ENCODE measurements at places on chromosomes 16 and 17.

GRCh38 chr17:41581366-41582060 lies 5.2 kb downstream of the KRT14 start:
- DNase-seq: no peak

DNA sequence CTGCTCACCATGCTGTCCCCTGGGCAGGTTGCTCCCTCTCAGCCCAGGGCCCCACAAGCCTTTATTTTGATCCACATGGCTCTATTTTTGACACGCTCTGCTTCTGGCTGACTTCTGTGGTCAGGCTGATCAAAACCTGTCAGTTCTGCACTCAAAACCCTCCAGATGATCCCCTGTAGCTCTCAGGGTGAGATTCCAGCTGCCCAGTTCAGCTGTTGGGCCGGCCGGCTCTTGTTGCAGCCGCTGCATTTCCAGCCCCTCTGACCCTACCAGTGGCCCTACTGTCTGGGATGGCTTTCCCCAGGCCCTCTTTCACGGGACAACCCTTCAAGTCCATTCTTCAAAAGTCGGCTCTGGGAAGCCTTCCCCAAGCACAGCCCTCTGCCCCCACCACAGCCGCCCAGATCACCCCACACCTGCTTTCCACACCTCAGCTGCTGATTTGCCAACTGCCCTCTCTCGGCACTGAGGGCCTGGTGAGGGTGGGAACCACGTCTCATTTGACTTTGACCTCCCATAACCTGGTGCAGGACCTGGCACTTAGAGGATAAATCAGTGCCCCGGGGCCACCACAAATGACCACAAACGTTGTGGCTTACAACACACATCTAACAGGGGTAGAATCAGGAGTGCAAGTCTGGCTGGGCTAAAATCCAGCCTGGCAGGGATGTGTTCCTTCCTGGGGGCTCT lies 16.3 kb upstream of the CACNG4 start:
- no peak for DNase-seq

- DNase-seq: no peak
These were observed 296.9 kb downstream of the RBFOX1 start for GRCh38 chr16:7629571-7629970.

- DNase-seq: no peak
These were observed 26.8 kb downstream of the GNA13 start for GRCh38 chr17:65029605-65030336.

- DNase-seq: no peak
These were observed 229.5 kb upstream of the ASIC2 start for GRCh38 chr17:33522623-33523022.

DNA sequence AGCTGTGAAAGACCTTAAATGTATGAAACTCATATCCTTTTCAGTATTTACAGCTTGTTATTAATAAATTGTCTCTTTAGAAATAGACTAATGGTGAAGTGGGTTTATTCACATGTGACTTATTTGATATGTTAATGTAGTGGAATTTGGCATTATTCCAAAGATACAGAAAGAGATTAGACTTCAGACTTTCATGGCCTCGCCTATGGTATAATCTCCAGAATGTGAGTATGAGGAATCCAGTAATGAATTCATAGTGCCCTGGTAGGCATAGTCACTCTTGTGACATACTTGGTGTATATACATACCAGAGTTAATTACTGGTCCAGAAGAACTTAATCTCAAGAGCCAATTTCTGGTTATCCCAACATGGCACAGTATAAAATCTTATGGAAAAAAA lies 72.7 kb downstream of the OMG start:
- DNase-seq: no peak

DNA sequence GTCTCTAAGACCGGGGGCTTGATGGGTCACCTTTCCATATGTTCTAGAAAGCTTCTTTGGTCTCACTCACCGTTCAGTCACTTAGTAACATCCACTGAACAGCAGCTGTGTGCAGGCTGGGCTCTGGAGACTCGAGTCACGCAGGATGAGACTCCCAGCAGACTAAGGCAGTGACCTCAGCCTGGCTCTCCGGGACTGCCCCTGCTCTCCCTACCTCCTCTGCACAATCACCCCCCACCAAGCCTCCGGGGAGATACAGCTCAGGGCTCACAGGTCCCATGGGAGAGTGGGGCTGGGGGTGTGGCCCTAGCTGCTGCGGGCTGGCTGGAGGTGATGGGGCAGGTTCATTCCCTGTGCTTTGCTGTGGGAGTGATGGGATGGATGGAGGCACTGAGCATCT lies 14.1 kb downstream of the FLYWCH2 start:
- DNase-seq: no peak

DNA sequence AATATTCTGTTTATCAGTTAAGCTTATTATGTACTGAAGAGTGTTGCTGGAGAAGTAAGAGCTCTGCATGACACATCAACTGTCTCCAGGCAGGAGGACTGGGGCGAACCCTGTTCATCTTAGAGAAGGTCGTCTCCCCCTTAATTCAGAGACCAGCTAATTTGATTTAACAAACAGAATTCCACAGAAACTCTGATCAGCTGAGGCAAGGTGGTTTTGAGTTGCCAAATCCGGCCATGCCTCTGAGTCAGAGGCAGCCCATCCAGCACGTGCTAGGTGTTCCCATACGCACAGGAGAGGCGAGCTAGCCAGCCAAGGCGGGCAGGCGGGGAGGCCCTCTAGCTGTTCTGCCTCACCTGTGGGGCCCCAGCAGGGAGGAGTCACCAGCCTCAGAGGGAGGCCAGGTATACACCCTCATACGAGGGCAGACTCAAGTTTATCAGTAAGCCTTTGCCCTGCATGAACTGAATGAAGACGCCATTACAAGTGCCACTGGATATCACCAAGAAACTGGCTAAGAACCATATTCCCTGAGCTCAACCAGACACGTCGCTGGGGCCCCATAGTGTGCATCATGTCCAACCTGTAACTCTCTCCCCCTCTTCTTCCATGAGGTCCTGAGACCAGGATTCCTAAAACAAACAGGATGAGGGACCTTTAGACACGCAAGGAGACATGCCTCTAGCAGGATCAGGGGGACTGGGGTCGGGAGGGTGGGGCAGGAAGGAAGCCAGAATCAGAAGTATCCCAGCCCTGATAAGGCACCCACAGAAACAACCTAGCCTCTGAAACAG lies 25.7 kb downstream of the STAT5A start:
- DNase-seq: no peak

DNA sequence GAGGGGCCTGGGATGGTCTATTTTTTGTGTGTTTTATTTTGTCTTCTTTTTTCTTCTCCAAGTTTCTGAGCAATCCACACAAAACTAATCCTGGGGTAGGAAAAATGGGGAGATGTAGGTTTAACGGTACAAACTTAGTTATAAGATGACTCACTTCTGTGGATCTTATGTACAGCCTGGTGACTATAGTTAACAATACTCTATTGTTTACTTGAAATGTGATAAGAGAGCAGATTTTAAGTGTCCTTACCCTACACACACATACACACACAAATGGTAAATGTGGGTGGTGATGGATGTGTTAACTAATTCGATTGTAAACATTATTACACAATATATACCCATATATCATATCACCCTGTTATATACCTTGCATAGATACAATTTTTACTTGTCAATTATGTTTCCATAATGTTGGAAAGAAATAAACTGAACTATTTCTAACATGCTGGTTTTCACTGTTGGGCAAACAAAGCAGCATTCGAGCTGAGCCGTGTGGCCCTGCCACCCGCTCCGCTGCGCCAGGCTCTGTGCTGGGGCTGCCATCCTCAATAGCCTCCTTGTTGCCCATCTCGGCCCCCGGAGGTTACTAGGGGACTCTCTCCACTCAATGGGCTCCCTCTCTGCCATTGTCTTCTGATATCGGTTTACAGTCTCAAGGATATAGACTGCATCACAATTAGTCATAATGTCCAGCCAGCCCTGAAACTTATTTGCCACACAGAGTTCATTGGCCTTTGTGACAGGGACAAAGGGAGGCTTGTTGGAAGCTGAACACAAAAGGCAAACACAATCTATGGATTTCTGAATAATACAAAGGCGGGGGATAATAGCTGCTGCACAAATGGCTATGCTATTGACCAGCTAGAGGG lies 380.3 kb upstream of the MAF start:
- no peak for DNase-seq

GRCh38 chr16:1564325-1564724 lies 30.9 kb downstream of the TMEM204 start:
- DNase-seq: no peak

- no peak for DNase-seq
These were observed 64.2 kb upstream of the GPR139 start for GRCh38 chr16:20137909-20138308.

DNA sequence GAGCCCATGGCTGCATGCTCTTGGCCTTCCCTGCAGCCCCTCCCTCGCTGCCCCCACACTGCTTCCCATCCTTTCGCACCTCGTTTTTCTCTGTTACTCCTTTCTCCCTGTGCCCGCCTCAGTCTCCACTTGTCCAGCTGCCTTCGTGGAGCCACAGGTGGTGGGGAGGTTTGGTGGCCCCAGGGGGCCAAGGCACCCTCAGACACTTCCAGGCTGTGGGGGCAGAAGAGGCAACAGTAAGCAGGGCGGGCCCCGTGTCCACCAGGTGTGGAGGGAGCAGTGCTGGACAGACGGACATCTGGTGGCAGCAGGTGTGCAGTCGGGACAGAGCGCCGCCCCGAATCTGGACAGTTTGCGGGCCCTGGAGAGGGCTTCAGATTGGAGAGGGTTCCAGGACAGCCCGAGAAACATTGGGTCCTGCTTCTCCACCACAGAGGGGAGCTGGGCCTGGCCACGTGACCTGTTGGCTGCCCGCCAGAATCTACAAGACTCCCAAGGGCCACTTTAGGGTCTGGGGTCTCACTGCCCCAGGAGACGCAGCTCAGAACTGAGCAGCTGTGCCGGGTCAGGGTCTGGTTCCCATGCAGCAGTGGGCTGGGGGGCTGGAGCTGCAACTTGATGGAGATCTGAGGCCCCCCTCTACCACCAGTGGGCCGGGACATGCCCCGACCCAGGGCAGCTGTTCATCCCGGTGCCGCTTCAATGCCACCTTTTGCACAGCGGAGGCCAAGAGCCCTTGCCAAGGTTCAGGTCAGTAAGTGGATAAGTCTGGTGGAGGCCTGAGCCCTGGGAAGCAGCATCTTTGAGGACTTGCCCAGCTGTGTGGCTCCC lies 22.8 kb downstream of the BAHCC1 start:
- DNase-seq: no peak

DNA sequence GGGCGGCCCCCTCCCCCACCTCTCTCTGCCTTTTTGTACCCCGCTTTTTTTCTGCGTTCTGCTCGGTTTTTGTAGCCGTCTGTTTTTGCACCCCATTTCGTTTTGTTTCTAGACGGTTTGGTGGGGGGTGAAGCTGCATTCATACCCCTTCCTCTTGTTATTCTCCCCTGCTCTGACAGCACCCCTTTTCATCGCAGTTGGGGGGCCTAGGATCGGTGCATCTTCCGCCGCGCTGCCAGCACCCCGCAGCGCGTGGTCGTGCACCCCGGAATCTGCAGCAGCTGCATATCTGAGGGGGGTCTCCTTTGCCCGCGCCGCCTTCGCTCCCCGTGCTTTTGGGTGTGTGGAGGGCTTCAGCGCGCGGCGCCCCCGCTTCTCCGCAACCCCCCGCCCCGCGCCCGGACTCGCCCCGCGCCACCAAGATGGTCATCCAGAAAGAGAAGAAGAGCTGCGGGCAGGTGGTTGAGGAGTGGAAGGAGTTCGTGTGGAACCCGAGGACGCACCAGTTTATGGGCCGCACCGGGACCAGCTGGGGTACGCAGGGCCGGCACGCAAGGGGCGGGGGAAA lies 455 bp downstream of the ATP1B2 start:
- no peak for DNase-seq

DNA sequence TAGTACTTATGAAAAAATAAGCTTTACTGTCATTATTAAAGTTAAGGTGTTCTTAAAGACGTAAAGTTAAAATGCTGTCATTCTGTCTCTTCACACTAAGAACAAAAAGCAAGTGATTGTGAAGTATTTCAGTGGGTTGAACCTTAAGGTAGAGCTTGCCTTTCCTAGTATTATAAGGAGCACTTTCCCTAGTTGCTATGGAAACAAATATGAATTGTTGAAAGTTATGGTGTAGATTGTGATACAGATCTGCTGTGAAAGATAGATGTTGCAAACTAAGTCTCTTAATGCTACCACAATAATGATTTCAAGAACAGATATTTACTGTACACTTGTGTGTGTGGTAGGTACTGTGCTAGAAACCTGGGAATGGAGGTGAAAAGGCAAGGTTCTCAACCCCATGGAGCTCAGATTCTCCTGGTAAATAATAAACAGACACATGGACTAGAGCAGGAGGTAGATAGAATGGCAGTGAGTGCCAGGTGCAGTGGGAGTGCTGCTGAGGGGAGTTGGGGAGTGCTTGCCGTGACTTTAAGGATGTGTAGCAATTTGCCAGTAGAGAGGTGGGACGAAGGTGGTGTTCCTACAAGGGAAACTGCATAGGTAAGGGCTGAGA lies 34.7 kb downstream of the MRTFB start:
- no peak for DNase-seq

DNA sequence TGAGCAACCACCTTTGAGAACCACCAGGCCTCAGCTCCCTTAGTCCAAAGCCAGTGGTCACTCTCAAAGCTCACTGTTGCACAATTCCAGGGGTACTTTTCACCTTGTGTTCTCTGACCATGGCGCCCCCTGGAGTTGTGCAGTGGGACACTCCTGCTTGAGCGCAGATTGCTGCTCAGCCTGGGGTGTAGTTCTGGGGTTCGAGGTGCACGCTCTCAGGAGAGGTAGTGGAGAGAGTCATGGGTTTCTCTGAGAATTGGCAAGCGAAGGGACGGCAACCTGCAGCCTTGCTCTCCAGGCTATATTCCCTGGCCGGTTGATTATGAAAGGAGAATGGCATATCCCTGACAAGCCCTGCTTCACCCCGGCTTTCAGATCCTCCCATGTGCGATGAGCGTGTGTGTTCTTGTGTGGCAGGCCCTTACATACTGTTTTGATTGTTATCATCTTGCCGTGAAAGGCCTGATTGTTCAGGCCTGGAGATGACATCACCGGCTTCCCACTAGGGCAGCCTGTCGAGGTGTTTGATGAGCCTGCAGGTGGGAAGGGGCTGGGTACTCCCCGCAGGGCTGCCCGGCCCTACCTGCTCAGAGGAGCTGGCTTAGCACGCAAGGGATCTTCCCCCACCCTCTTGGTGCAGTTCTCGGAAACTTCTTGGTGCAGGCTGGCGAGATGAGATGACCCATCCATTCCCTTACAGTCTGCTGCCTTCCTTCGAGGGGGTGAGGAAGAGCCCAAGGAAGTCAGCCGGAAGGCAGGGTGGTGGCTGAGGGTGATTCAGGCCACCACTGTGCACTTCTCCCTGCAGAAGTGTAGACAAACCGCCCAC lies 431.2 kb downstream of the SLC39A11 start:
- no peak for DNase-seq

- peak; percentile 51 for DNase-seq
These were observed 10.7 kb upstream of the SMTNL2 start for GRCh38 chr17:4573669-4574068.

- no peak for DNase-seq
These were observed 22.3 kb downstream of the SAP30BP start for GRCh38 chr17:75689441-75689873.

DNA sequence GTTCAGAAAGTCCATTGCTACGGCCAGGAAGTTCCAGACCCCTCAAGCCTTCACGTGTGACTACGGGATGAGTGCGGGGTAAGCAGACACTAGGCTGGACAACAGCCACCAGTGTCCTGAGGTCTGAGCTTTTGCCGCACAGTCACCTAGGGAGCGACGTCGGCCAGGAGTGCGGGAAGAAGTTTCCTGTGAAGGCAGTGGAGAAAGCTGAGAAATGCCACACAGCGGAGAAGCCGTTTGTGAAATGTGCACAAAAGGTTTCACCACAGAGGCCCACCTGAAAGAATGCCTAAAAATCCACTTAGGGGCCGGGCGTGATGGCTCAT lies 47.4 kb downstream of the SHCBP1 start:
- DNase-seq: no peak
